ENCODE measurements at places on chromosomes 2 and 18.

DNA sequence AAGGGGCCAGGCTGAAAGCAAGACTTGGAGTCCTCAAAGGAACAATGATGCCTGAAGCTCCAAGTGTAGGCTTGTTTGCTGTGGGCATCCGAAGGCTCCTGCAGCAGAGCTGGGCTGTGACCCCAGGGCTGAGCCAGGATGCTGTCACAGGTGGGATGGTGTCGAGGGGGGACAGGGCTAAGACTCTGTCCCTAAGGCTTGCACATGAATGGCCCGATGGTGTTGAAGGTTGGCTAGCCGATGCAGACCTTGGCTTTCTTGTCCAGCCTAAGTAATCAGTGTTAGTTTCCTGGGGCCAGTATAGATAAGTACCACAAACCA lies 251.0 kb downstream of the NDUFA10 start:
- no peak for DNase-seq

- DNase-seq, result no peak
Observed at GRCh38 chr2:102585847-102586404, 33.4 kb upstream of the SLC9A2 start.

DNA sequence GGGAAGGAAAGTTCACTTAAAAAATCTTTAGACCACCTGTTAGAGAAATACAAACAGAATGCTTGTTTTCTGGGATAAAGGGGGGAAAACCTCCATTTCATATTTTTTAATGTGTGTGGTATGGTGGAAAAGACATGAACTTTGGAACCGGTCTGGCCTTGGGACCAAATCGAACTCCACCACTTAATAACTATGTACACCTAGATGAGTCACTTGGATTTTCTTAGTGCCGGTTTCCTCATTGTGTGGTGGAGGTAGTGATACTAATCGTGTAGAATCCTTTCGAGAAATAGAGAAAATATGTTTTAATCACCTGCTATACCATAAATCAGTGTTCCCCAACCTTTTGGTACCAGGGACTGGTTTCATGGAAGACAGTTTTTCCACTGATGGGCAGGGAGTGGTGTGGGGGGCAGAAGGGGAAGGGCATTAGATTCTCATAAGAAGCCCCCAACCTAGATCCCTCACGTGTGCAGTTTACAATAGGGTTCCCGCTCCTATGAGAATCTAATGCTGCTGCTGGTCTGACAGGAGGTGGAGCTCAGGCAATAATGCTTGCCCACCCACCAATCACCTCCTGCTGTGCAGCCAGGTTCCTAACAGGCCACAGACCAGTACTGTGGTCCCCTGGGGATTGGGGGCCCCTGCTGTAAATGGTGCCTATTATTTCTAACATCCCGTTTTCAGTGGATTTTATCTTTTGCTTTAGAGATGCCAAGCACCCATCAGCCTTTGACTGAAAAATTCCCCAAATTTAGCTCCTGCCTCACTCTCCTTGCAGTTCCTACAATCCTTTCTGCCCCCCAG lies 308.8 kb downstream of the PRKCE start:
- no peak for DNase-seq

DNA sequence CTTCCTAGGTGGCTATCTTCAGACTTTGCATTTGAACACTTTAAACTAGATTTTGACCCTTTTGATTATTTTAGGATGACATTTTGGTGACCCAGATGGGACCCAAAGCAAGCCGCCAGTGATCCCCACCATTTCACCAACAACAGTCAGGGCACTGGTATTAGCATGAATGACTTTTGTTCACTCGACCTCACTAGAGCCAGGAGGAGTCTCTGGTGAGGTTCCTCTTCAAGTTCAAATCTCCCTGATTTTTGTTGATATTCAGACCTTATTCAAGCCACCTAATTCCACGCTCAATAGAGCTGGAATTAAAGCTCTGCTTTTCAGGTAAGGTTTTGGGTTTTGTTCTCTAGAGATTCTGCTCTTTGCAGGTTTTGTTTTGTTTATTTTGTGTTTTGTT lies 202.3 kb downstream of the MREG start:
- DNase-seq, result no peak

- no peak for DNase-seq
Observed at GRCh38 chr2:148906124-148906523, 31.1 kb downstream of the KIF5C start.

DNA sequence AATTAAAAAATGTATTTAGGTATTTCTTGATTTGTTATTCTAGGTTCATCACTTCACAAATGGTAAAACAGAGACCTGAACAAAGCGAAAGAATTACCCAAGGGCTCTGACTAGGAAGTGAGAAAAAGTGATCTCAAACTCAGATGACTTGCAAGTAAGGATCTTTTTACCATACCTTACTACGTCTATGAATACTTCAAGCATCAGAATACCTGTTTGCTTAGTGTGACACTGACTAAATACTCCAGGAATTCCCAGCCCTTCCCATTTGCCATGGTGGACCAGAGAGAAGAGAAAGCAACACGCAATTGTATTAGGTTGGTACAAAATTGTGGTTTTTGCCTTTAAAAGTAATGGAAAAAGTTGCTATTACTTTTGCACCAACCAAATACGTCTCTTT lies 35.8 kb upstream of the FIGN start:
- DNase-seq, result no peak

DNA sequence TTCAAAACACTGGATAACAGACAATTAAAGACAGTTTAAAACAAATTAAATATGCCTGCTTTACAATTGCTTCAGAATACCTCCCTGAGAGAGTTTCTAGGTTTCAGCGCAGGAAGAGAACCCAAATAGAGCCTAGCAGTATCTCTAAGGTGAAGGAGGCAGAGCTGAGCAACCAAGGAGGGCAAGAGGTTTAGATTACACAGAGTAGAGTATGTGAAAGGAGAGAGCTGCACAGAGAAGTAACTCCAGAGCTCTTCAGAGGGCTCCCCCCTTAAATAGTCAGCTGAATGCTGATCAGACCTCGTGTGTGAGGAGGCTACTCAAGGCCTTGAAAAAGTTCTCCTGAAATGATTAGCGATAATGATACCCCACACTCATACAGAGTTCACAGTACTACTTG lies 386.5 kb upstream of the TCF4 start:
- no peak for DNase-seq

DNA sequence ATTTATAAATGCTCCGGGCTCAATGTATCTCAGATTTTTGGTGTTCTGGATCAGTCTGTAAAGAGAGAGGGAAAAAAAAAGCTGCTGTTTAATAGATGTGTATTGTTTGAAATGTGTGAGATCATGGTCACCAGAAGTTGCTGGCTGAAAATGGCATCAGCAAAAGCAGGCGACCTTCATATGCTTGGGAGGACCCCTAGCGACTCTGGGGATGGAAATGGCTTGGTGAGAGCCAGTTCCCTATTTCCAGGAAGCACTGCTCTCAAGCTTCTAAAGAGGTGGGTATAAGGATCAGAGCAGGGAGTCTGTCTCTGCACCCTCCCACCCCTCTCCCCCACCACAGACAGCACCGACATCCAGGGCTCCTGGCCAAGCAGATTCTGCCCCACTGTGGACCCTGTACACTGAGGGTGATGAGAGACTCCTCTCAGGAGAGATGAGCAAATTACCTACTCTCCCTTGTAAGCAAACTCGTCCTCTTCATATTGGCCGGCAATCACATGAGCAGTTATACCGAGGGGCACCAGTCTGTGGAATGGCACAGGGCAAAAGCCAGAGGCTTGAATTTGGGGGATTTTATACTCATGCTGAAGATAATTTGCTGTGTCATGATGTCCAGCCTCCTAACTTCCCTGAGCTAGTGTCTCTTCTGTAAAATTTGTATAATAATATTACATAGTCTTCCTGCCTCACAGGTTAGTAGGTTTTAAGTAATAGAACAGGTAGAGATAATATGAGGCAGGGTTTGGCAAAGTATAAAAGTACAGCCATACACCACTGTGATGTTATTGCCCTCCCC lies 29.6 kb downstream of the LHCGR start:
- DNase-seq, result no peak

- no peak for DNase-seq
Observed at GRCh38 chr18:22170421-22171257, 1.2 kb downstream of the GATA6 start.

DNA sequence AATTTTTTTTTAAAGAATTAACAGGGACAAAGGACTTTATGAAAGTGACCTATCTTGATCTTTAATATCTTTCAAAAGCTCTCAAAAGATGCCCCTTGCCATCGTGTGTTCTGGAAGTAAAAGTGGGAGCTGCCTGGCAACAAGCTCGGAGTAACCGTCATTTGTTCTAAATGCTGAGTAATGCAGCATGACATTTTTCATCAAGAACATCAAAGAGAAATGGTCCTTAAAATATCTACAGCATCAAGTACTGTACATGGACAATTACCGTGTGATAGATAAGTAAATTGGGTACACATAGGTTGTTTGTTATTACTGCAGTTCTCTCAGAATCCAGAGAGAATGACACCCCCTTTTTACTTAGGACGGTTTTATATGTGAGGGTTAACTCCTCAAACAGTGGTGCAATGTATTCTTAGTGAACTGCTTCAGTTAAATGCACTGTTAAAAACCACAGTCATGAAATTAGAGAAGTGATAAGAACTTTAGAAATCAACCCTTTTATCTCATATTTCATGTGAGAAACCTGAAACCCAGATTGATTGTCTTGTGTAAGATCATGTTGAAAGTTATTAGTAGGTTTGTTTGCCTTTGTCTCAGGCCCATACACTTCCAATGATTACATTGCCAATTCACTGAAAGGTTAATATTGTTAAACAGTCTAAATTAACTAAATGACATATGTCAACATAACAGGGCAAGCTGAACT lies 90.6 kb upstream of the HNMT start:
- DNase-seq, result no peak

DNA sequence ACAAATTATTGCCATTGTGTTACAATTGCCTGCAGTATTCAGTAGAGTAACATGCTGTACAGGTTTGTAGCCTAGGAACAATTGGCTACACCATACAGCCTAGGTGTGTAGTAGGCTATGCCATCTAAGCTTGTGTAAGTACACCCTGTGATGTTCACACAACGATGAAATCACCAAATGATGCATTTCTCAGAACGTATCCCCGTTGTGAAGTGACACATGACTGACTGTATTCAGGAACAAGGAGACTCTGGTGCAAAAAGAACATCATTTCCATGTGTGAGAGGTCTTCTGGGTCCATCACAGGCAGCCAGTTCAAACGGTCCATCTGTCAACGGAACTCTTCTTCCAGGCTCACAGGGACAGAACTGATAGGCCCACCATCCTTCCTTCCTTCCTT lies 263.7 kb downstream of the ANAPC1 start:
- DNase-seq, result no peak

DNA sequence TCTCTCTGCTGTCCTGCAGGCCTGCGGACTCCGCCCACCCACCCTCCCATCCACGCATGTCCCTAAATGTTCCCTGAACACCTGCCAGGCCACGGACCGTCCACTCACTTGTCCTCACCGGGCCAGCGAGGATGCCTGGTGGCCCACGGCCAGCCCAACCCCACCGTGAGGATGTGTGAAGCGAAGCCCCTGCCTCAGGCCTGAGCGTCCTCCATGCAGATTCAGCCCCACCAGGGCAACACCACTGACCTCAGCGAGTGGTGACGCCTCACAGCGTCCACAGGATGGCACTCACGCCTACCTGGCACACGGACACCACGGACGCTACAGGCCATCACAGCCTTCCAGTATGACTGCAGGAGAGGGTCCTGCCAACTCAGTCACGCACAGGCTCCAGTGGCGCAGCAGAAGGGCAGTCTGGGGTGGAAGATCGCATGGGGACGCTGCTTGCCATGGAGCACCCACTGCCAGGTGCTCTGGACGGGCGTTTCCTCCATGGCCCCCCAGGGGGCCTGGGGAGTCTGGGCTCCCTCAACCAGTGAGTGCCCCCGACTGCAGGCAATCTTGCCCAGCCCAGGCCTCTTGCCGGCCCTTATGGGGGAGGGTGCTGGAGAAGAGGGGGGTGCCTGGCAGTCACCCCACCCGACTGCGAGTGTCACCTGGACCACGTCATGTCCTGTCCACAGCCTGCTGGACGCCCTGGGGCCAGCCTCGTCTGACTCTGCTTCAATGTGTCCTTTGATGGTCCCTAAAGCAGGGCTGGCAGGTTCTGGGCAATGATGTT lies 25.4 kb downstream of the HDAC4 start:
- no peak for DNase-seq

- DNase-seq, result no peak
Observed at GRCh38 chr2:232447091-232447620, 8.8 kb upstream of the ALPI start.
